ENCODE measurements at places on chromosomes 2 and 18.
A peak's percentile ranks its signal among the peaks of the same experiment; 100 is the strongest.

DNA sequence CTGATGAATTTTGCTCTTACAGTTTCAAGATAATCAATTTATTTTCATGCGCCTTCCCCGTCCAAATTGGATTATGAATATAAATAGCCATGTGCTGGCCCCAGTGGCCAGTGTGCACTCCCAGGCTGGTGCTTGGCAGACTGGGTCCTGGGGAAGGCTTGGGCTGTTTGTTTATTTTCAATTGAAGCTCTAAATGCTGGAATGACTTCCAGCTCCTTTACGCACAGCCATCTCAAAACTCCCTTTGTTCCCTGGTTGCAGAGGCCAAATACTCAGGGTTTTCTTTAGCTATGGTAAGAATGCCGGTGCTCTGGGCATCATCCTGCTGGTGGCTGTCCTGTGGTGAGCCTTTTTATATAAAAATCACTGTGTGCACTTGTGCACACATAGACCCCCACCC lies 131.5 kb downstream of the PRKCE start:
- DNase-seq, result no peak

GRCh38 chr2:188078534-188078933 lies 213.1 kb upstream of the GULP1 start:
- no peak for DNase-seq

- DNase-seq, result no peak
These were observed 215.4 kb downstream of the AFF3 start for GRCh38 chr2:99926986-99927385.

DNA sequence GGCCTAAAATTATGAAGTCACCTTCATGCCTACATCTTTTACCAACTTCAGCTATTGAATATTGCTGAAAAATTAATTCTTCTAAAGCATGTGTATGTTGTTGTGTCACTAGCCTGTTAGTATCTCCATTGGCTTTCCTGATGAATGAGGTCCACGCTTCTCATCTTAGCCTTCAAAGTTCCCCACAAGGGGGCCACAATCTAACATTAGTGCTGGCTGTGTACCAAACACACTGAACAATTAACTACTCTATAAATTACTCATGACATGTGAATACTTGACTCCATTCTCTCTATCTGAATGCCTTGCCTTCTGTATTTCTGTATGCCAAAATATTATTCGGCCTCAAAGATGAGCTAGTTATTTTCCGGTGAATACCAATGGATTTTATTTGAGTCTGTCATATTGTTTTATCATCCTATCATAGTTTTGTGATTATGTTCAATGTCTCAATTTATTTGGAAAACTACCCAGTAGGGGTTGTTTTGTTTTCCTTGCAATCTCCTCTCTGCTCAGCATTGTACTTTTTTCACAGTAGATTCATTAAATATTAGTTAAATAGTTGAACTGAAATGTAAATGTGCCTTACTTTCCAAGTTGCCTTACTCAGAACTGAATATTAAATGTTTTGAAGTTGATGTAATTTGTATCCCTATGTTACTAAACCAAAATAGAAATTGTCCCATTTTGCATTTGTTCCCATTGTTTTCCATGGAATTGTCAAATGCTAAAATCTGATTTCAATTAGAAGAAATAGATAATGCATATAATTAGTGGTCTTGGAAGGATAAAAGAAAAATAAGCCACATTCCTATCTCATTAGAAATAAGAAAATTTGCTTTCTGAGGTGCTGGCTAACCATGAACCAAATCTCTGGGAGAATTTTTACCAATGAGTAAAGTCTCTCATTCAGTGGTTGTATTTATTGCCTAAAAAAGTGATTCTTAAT lies 208.4 kb upstream of the COL3A1 start:
- no peak for DNase-seq

- DNase-seq, result no peak
These were observed 17.2 kb upstream of the SFXN5 start for GRCh38 chr2:73088703-73089102.

DNA sequence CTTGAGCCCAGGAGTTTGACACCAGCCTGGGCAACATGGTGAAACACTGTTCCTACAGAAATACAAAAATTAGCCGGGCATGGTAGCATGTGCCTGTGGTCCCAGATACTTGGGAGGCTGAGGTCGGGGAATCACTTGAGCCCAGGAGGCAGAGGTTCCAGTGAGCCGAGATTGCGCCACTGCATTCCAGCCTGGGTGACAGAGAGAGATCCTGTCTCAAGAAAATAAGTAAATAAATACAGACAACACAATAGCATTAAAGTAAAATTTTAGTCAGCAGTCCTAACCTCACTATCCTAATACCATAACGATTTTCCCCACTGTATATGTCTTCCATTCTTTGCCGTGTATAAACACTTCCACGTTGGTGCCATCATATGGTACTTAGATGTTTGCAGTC lies 83.0 kb upstream of the MBOAT2 start:
- DNase-seq, result no peak

DNA sequence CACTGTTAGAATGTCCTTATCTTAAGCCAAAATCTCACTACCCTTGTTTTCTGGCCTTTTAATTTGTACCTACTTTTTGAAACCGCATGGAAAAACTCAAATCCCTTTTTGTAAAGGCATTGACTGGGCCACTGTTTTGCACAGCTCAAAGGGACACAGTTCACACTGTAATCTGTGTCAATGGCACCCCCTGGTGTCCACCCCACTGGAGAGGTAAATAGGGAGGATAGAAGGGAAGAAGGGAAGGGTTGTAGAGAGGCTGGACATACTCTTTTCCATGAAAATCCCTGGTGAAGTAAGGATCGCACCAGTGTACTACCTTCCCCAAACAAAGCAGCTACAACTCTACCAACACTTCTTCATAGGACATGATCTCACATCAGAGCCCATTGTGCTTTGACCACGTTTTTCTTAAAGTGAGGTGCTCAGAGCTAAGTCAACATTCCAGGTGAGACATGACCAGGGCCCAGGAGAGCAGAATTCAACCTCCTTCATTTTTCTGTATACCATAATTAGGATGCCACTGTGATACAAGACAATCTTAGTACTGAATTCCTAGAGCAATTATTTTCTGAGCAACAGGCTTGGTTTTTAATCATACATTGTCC lies 92.4 kb upstream of the RMDN2 start:
- peak; percentile 35 for DNase-seq

DNA sequence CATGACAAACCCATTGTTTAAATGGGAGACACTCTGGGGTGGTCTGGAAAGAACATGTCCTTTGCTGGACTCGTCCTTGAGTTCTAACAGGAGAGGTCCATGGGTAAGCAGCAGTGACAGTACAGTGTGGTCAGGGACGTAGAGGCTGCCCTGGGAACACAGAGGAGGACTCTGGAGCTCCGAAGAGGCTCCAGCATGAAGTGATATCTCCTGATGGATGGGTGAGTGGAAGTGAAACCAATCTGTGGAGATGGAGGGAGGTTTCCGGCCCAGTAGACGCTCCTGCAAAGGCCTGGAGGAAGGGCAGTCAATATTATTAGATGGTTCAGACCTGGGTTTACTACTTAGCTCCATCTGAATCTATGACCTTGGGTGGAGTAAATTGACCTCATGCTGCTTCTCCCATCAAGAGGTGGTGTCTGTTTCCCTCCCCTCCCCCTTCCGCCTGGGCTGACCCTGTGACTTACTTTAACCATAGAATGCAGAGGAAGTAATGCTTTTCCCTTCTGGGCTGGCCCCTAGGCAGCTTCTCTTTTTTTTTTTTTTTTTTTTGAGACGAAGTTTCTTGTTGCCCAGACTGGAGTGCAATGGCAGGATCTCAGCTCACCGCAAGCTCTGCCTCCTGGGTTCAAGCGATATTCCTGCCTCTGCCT lies 2.3 kb upstream of the TFCP2L1 start:
- no peak for DNase-seq

GRCh38 chr2:225937625-225938187 lies 538.2 kb downstream of the NYAP2 start:
- DNase-seq, result no peak

- no peak for DNase-seq
These were observed 980 bp upstream of the SPTBN1 start for GRCh38 chr2:54455131-54455562.

- no peak for DNase-seq
These were observed 435.5 kb upstream of the MMADHC start for GRCh38 chr2:150023044-150023443.

GRCh38 chr2:177239932-177240630 lies 24.4 kb downstream of the NFE2L2 start:
- no peak for DNase-seq

GRCh38 chr2:17628349-17629261 lies 88.1 kb downstream of the VSNL1 start:
- DNase-seq, result no peak

DNA sequence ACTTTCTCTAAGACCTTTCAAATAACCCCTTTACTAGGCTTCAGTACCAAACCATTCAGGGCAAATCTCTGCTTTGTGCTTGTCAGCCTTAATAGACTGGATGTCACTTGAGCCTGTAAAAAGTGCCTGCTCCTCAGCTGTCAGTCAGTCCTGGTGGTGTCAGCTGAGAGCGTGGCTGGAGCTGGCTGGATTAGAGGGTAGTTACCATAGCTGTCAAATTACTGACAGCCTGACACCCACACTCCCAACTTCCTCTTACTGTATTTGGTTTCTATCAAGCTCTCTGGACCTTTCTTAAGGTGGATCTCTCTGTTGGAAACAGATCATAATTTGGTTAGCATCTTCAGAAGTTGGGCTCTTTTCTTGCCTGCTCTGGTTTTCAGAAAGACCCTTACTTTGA lies 371.4 kb upstream of the ATP5MC3 start:
- DNase-seq, result no peak

- no peak for DNase-seq
These were observed 121.9 kb downstream of the TNS1 start for GRCh38 chr2:217880891-217881290.

- DNase-seq, result no peak
These were observed 49.9 kb upstream of the CXCR4 start for GRCh38 chr2:136167721-136168475.
